Effector memory CD8-positive, alpha-beta T cell (primary cell): ENCODE measurements at places on chromosomes 2 and 18.

GRCh38 chr2:150624001-150624401, 136.5 kb upstream of the RND3 start:
- peaks cover 2% of the 10 kb centered on the region for H3K4me1 ChIP-seq
- no peak overlapping the region for H3K27ac ChIP-seq
- no peak overlapping the region for H3K4me3 ChIP-seq
- DNase-seq: no peak
- H3K27me3 ChIP-seq: no peaks in the 10 kb centered on the region

- H3K27me3 ChIP-seq: no peaks in the 10 kb centered on the region
- no peak overlapping the region for H3K27ac ChIP-seq
- H3K4me3 ChIP-seq: no peak overlapping the region
- H3K4me1 ChIP-seq: peaks cover 21% of the 10 kb centered on the region
These were observed 4.2 kb downstream of the TTC27 start for GRCh38 chr2:32632089-32632488.

- H3K4me3 ChIP-seq: no peak overlapping the region
- H3K36me3 ChIP-seq: peaks cover 7% of the 10 kb centered on the region
- peaks cover 43% of the 10 kb centered on the region for H3K4me1 ChIP-seq
- no peak for DNase-seq
- no peaks in the 10 kb centered on the region for H3K27me3 ChIP-seq
- H3K27ac ChIP-seq: no peak overlapping the region
These were observed 23.6 kb downstream of the RNF144A start for GRCh38 chr2:6940820-6941219.

- peak overlapping the region; percentile 96 for H3K4me3 ChIP-seq
- H3K4me1 ChIP-seq: peaks cover 76% of the 10 kb centered on the region
- no peaks in the 10 kb centered on the region for H3K27me3 ChIP-seq
- H3K27ac ChIP-seq: peak overlapping the region; percentile 87
- peaks cover 11% of the 10 kb centered on the region for H3K36me3 ChIP-seq
These were observed 132.7 kb downstream of the HDAC4 start for GRCh38 chr2:239268082-239268481.

DNA sequence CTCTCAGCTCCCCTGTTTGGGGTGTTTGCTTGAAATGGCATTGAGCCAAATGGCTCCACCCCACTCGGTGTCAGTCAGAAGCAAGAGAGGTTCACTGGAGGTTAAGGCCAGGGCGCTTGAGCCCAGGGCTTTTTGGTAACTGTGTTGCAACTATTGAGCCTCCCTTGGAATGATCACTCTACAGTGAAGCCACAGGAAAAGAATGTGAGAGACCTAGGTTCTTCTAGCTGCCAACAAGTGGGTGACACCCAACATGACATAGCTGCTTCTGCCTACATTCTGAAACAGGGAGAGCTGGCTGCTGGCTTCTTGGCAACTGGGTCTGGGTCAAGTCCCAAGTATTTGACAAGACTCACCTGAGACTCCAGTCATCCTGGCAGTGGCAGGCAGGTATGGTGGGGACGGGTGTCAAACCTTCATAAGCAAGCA, 7.1 kb upstream of the GRHL1 start:
- H3K27ac ChIP-seq: no peak overlapping the region
- peaks cover 32% of the 10 kb centered on the region for H3K27me3 ChIP-seq
- DNase-seq: no peak
- H3K4me3 ChIP-seq: no peak overlapping the region

DNA sequence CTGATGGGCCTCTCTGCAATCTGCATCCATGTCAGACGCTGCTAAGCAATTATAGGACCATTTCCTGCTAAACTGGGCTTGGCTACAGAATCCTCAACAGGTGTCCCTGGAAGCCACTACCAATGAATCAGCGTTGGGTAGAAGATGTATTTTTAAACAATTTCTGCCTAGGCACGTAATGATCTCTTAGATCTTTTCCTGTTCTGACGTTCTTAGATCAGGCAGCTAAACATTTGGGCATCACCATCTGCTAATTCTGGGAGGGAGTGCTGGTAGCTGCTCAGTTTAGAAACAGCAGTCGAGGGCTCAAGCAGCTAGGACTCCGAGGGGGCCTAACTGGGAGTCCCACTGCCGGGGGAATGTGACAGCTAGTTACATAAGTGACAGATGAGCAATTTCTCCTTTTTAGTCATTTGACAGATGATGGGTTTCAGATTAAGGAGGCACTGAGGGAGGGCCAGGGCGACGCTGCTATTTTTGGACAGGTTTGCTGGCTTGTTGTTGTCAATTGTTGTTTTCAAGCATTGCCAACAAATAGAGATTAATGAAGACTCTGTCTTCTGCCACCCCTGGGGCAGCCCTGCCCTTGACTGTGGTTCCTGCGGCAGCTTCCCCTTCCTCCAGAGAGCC, 92.7 kb downstream of the MRO start:
- no peaks in the 10 kb centered on the region for H3K4me1 ChIP-seq
- H3K27me3 ChIP-seq: peaks cover 19% of the 10 kb centered on the region
- DNase-seq: no peak
- no peaks in the 10 kb centered on the region for H3K36me3 ChIP-seq
- no peak overlapping the region for H3K4me3 ChIP-seq

DNA sequence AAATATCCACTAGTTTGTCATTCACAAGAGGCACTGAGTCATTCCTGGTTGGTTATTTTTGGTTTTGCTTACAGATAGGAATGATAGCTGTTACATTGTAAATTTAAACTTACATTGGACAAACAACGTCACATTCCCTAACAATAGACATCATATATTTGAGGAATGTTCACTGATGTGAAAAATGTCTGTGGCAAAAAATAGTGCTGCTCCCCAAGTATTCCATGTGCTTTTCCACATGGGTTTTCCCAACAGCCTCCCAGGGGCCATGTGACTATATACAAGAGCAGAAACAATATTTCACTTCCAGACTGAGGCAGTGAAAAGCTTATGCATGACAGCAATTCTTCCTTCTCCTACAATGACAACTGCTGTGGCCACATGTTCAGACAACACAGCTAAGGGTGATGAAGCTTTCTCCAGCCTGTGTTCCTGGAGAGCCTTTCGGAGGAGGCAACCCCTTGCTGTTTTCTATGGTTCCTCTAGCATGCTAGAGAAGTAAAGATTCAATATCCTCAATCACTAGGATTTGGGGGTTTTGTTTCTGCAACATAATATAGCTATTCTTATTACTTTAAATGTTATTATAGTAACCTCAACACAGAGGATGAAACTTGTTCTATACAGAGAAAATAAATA, 202.7 kb downstream of the PTH2R start:
- no peak overlapping the region for H3K4me3 ChIP-seq
- no peak for DNase-seq
- no peaks in the 10 kb centered on the region for H3K4me1 ChIP-seq
- peaks cover 5% of the 10 kb centered on the region for H3K36me3 ChIP-seq

GRCh38 chr2:165864296-165864695, 70.2 kb upstream of the GALNT3 start:
- DNase-seq: no peak
- H3K27ac ChIP-seq: no peak overlapping the region
- no peaks in the 10 kb centered on the region for H3K4me1 ChIP-seq
- no peaks in the 10 kb centered on the region for H3K36me3 ChIP-seq

GRCh38 chr2:11395389-11395788, 51.0 kb upstream of the ROCK2 start:
- H3K27ac ChIP-seq: no peak overlapping the region
- H3K27me3 ChIP-seq: peaks cover 51% of the 10 kb centered on the region
- no peaks in the 10 kb centered on the region for H3K36me3 ChIP-seq
- H3K4me3 ChIP-seq: no peak overlapping the region
- no peaks in the 10 kb centered on the region for H3K4me1 ChIP-seq

DNA sequence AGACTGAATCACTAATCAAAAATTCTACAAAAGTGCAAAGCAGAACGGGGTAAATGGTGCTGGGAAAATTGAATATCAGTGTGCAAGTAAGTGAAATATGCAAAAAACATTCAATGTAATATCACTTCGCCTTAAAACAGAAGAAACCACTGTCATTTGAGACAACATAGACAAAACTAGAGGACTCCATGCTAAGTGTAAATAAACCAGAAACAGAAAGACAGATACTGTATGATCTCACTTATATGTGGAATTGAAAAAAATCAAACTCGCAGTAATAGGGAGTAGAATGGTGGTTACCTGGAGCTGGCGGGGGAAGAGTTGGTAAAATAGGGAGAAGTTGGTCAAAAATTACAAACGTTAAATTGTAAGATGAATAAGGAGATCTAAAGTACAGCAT, 1420.0 kb upstream of the CDH2 start:
- no peak for DNase-seq
- H3K27me3 ChIP-seq: no peaks in the 10 kb centered on the region
- no peaks in the 10 kb centered on the region for H3K36me3 ChIP-seq
- H3K4me1 ChIP-seq: no peaks in the 10 kb centered on the region
- H3K4me3 ChIP-seq: no peak overlapping the region
- no peak overlapping the region for H3K27ac ChIP-seq

DNA sequence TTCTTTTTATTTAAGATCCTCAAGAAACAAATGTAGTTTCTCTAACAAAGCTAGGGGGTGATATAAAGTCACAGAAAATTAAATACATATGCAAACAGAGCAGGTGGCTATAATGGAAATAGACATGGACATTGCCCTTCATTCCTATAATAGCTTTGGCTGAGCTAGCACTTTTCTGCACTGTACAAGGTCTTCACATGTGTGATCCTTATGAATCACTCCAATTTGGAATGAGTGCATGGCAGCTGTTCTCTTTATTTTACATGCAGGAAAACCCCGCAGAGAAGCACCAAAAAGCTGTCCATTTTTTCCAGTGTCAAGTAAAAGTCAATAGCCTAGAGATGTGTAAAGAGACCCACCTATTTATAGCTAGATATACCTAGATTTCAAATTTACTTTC, 747.4 kb upstream of the SLC8A1 start:
- H3K36me3 ChIP-seq: no peaks in the 10 kb centered on the region
- H3K4me3 ChIP-seq: no peak overlapping the region
- DNase-seq: no peak

DNA sequence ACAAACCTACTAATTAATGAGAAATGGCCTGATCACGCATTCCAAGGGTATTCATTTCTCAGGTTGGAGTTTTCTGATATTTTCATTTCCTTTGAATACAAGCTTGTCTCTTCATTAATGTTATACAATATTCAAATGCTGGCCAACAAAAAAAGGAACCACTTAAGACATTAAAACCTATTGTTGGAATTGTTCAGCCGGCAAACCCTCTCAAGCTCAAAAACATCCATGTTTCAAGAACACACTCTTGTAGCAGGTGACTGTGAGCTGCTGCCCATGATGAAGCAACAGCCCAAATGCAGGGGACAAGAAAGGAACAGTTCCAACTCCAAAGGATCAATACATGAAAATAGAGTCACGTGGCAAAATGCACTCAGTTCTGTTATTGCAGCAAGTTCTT, 454.5 kb downstream of the BCL11A start:
- no peak overlapping the region for H3K27ac ChIP-seq
- H3K36me3 ChIP-seq: no peaks in the 10 kb centered on the region

DNA sequence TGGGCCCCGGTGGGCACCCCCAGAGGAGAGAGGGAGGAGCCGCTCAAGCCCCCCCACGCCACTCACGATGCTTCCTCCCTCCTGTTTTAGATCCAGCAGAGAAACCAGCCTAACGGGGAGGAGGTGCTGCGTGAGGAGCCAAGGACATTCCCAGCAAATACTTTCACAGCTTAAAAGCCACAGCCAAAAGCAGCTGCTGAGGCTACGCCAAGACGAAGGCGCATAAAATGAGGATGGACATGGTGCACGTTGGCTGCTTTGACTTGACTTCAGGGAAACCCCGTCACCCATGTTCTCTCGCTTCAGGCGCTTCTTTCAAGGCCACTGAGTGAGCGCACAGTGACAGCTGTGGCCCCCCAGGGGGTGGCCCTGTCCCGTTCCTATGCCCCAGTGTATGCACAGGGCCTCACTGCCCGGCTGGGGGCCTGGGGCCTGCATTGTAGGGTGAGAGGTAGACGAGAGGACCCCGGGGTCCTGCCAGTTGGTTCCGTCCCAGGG, 72.1 kb upstream of the PXDN start:
- H3K4me3 ChIP-seq: no peak overlapping the region
- H3K36me3 ChIP-seq: no peaks in the 10 kb centered on the region
- no peak for DNase-seq
- H3K4me1 ChIP-seq: no peaks in the 10 kb centered on the region
- H3K27me3 ChIP-seq: no peaks in the 10 kb centered on the region
- no peak overlapping the region for H3K27ac ChIP-seq

DNA sequence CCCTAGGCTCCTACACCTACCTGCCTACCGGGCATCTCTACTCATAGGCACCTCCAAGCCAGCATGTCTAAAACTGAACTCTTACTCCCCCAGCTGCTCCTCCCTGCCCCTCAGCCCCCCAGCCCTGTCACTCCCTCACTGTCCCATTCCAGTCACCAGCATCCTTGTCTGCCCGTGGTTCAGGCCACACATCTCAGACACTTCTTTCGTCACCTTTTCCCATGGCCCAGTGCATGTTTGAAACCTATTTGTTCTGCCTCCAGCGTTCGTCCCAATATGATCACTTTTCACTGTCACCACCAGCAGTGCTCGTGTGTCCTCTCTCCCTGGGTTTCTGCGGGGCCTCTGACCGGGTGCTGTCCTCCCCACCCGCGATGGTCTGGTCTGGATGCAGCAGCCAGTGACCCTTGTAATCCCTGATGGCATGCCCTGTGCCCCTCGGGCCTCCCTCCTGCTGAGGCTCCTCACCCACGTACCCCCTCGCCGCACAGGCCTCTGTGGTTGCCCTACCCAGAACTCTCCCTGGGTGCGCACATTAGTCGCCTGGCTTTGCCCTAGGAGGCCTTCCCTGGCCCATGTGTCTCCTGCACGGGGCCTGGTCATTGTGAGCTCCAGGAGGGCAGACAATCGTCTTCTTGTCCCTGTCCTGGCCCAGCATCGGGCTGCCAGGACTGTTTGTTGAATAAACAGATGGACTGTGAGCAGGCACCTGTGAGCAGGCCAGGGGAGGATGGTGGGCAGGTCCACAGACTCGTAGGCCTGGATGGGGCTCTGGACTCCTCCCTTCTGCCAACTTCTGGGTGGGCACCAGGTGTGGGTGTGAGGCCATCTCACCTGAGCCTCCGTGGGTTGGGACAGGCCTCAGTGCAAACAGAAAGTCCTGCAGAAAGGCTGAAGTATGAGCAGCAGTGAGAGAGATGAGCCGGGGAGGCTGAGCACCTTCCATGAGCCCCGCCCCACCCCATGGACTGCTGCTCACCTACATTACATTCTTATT, 15.5 kb downstream of the LDLRAD4 start:
- no peak for DNase-seq
- H3K36me3 ChIP-seq: peaks cover 4% of the 10 kb centered on the region
- no peak overlapping the region for H3K4me3 ChIP-seq
- peaks cover 6% of the 10 kb centered on the region for H3K27me3 ChIP-seq
- no peaks in the 10 kb centered on the region for H3K4me1 ChIP-seq
